ENCODE measurements at places on chromosomes 6 and 20. TPM values are rescaled to one million over a fixed set of nuclear protein-coding genes. Genes with fewer than 3 reads are reported as not detected.

The C2 gene
- total RNA-seq, result 0.86 TPM

The ABRACL gene
- 34.8 TPM for total RNA-seq

The GRM4 gene
- total RNA-seq, result not detected

The GFRA4 gene
- total RNA-seq, result not detected

The SASH1 gene
- 23.1 TPM for total RNA-seq

The XKR7 gene
- total RNA-seq, result under 0.01 TPM

The IRAK1BP1 gene
- total RNA-seq, result 3.4 TPM

The BANF2 gene
- not detected for total RNA-seq

The MYLIP gene
- 9.1 TPM for total RNA-seq

The RIPOR2 gene
- 1.7 TPM for total RNA-seq

The OR10C1 gene
- not detected for total RNA-seq

The GNMT gene
- total RNA-seq, result not detected

The ADAM33 gene
- total RNA-seq, result 0.13 TPM

The HCRTR2 gene
- not detected for total RNA-seq

The CGA gene
- total RNA-seq, result not detected

The CPNE5 gene
- not detected for total RNA-seq

The KCNK16 gene
- not detected for total RNA-seq

The ZNF165 gene
- 0.45 TPM for total RNA-seq
